ENCODE measurements at places on chromosomes 2 and 18.

DNA sequence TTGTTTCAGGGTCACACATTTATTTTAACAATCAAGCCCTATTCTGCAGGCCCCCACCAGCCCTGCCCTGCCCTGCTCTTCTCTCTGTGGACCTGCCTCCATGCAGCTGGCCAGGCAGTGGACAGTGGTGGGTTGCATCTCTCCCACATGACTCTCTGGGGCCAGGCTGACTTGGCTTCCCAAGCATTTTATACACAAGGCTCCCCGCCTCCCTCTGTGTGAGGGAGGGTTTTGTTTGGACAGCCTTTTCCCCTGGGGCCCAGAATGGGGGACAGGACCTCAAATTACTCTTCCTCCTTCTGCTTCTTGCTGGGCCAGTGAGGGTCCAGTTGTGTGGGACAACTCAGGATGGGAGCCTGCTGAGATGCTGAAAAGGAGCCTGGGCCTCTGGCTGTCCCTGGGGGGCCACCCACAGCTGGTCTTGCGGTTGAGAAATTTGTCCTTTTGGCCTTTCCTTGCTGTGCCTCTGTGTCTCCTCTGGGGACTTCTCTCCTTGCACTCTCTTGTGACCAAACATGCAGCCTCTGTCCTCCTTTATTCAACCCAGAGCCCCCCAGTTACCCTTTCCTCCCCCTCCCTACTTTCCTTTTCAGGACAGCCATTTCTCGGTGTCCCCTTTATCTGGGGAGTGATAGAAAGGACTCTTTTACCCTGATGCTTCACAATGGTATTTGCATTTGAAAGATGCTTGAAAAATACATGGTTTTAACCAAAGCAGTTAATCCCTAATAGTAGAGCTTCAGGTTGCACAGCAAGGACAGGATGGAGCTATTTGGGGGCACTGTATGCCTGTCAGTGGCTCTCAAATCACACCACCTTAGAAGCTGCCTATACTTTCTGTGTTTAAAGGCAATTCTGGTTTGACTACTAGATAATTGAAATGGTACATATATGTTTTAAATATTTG, 151.1 kb downstream of the FHOD3 start:
- no peak for DNase-seq

- DNase-seq, result no peak
These were observed 57.1 kb downstream of the TRIB2 start for GRCh38 chr2:12773586-12774394.

DNA sequence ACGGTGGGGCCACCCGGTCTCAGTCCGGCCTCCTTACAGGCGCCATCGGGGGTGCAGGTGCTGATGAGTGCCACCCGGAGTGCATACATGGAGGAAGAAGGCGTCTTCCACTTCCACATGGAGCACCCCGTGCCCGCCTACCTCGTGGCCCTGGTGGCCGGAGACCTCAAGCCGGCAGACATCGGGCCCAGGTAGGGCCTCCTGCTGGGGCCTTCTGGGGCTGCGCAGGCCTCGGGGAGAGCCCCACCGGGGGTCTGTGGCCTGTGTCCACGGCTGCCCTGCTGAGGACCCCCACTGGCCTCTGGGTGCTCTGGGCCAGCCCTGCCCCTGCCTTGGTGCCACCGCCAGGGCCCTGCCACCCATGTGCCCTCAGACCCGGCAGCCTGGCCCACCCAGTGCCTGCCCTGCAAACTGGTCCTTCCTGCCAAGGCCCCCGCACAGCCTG, 4.8 kb downstream of the RNPEPL1 start:
- DNase-seq, result no peak

DNA sequence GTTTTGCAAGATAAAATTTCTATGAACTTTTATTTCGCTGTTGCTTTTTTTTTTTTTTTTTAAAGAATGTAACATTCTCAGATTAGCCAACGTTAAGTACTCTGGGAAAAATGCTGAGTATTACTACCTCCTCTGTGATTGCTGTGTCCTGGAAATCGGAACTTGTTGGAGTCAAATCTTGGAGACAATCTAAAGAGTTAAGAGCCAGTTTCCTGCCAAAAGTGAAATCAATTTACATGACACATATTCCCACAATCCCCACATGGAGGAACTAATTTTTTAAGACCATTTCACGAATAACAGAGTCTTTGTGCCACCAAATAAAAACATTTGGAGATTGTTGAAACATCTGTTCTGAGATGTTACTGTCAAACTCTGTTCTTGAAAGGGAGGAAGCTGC, 127.8 kb downstream of the MEP1B start:
- DNase-seq, result no peak

- no peak for DNase-seq
These were observed 2.4 kb downstream of the C2orf42 start for GRCh38 chr2:70188460-70188859.

- no peak for DNase-seq
These were observed 33.7 kb upstream of the ZNF516 start for GRCh38 chr18:76528477-76529432.

DNA sequence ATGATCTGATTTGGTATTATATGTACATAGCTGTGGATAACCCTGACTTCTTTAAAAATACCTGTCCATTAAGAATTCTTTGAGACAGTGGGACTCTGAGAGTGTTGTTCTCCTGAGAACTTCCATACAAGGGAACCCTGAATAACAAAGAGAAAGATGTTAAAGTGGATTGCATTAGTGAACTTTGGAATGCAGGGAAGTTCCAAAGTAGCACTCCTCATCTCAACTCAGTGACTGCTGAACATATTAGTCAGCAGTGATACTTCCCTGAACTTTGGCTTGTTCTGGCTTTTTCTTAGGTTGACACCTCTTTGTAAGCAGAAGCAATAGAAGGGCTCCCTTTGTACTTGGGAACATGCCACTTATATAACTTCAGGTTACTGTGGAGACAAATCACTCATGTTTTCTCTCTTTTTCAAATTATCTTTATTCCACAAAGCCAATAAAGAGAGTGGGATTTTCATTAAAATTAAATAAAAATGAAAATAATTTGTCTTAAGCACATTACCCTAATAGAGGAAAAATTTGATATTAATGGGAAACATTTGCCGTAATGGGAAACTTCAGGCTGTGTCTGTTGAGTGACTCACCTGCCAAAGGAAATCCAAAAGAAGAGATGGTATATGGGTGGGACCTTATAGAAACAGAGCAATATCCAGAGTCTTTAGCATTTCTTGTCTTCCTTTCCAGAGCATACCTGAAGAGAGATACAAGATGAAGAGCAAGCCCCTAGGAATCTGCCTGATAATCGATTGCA, 33.3 kb downstream of the CFLAR start:
- DNase-seq, result peak; percentile 46

DNA sequence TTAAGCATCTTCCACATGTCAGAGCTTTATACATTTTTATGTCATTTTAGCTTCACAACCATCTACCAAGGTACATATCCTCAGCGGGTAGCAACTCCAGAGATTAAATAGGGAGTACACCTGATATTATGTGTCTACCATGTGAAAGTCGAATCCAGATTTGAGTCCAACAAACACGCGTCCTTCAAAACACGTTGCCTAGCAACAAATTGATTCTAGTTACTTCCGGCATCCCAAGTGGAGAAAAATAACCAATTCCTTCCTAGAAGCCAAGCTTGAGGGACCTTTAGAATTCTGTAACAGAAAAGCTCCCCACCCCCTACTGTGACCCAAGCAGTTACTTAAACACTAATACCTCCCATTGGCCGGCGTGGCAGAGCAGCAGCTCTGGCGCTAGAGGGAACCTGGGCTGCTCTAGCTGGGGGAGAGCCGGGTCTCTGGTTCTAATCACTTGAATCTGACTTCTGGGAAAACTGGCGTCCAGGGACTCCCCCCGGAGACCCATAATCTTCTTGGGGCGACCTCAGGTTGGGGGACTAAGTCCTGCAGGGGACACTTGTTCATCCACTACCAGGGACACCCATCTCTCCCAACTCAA, at the start of gene ERICH2:
ERICH2 (plus strand) TSS at position 371 of the 598 bp plus-strand sequence. CDS start 304 bp downstream, outside the sequence.
- peak; percentile 32 for DNase-seq

DNA sequence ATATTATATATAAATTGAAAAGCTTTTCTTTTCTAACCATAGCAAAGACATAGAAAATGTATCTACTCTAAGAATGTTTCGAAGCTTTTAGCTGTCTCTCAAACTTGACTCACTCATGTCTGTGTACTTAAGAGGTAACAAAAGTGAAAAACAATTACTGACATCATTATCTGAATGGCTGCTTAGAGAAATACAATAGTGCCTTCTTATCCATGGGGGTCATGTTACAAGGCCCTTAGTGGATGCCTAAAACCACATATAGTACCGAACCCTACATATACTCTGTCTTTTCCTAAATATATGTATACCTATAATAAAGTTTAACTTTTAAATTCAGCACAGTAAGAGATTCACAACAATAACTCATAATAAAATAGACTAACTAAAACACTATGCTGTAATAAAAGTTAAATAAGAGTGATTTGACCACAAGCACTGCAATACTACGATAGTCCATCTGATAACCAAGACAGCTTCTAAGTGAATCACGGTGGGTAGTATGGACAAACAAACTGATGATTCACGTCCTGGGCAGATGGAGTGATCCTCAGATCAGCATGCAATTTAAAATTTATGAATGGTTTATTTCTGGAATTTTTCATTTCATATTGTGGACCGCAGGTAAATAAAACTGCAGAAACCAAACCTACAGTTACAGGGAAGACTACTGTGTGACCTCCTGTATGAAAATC, 246.2 kb downstream of the XIRP2 start:
- no peak for DNase-seq

DNA sequence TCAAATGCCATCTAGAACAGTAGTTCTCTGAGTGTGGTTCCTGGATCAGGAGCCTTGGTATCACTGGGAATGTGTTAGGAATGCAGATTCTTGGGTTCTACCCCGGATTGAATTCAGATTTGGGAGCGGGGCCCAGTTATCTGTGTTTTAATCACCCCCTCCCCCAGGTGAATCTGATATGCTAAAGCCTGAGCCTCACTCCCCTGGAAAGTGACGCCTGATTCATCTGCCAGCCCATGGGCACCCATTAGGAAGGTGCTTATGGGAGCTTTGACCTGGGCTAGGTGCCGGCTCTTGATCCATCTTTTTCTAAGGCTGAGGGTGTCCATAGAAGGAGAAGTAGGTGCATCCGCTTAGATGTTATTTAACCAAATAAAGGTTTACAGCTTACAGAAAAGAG, 199.4 kb downstream of the NEDD4L start:
- DNase-seq, result no peak

DNA sequence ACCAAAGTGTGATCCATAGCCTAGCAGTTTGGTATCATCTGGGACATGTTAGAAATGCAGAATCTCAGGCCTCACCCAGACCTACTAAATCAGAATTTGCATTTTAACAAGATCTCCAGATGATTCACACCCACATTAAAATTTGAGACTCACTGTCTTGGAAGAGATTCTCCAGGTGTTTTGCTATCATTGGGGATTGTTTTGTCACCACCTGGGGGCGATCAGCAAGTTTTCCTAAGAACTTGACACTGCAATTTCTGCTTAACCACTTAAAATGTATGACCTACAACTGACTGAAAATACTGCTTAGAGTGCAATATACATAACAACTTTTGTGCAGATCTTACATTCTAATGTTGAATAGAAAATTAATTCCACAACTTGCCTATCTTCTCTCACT, 18.9 kb upstream of the ITGA4 start:
- DNase-seq, result no peak

GRCh38 chr18:48306838-48307237, 102.3 kb downstream of the ZBTB7C start:
- DNase-seq, result no peak

DNA sequence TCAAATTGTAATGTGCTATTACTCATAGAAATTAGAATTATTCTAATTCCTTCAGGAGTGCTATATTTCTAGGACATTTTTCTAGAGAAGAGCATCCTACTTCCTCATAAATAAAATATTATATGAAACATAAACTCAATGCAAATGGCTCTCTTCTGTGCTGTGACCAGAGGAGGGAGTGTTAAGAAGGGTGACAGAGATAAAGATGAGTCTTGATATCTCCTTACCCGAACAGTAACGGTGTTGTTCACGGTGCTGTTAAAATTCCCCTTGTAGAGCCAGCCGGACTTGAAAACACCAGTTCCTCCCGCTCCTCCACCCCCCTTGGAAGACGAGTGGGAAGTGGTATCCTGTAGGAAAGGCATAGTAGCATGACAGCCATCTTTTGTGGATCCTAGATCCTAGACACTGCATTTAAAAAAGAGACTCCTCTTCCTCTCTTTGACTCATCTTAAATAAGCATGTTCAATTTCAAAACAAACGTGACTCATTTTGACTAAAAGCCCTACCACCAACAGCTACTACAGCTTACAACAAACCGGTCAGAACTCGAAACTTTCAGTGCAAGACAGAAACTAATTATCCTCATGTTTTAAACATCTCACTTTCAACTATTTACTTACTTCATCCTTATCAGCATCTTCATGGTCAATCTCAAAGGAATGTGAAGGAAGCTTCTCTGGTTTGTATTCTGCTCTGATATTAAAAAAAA, 156.3 kb downstream of the DOCK10 start:
- no peak for DNase-seq

DNA sequence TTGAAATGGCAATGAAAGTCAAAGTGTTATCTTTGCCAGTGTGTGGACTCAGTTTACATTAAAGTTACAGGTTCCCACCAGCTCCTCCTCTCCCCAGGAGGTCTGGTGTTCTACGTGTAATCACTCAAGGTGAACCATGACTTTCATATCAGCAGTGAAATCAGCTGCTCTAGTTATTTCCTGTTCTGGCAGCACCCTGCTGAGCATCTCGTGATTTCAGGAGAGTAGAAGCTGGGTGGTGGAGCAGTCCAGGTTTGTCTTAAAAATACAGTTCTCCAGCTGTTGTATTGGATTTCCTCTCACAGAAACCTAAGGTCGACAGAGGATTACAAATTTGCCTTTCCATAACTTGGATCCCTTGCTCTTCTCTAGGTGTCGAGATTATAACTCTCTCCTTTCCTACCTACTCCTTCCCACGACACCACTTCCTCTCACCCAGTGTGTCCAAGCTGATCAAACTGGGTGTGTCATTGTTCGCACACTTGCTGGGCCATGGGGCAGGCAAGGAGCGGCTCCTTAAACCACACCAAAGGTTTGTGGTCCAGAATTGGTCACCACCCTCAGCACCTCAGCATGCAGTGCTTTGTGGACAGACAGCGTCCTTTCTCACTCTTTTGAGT, 13.0 kb upstream of the ARHGAP25 start:
- DNase-seq, result no peak

- DNase-seq, result no peak
These were observed 19.2 kb upstream of the CAB39 start for GRCh38 chr2:230693411-230693810.

DNA sequence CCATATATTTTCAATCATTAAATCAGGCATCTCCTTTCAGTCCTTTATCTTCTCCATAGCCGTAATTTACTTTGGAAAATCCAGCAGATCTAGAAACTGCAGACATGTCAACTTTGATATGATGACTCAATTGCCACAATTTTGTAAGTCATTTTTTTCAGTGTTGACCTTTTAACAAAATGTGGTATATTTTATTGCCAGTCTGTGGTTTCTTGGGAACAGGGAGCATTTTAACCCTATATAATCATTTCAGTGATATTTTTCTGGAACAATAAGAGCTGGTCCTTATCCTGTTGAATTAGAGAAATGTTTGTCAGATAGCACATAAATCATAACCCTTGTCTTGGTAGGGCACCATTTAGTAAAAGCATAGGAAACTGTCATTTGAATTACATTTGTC, 90.9 kb upstream of the UBXN4 start:
- DNase-seq, result no peak

GRCh38 chr2:84904717-84905174, 710 bp upstream of the TMSB10 start:
- no peak for DNase-seq

GRCh38 chr2:241974851-241975592, 105.5 kb downstream of the RTP5 start:
- no peak for DNase-seq

GRCh38 chr2:11742317-11742701, 4.1 kb upstream of the LPIN1 start:
- no peak for DNase-seq

- DNase-seq, result no peak
These were observed 1170.3 kb upstream of the CHAC2 start for GRCh38 chr2:52597346-52597745.

All from pons (tissue), 1 donor.